Midbrain (tissue), 1 donor: ENCODE measurements at places on chromosomes 11 and 22.

GRCh38 chr11:35742707-35743454 lies 80.3 kb downstream of the TRIM44 start:
- DNase-seq = no peak

GRCh38 chr11:13384908-13385640 lies 77.9 kb downstream of the BTBD10 start:
- peak; percentile 35 for DNase-seq

GRCh38 chr11:124717786-124718651 lies 21.7 kb upstream of the NRGN start:
- no peak for DNase-seq

DNA sequence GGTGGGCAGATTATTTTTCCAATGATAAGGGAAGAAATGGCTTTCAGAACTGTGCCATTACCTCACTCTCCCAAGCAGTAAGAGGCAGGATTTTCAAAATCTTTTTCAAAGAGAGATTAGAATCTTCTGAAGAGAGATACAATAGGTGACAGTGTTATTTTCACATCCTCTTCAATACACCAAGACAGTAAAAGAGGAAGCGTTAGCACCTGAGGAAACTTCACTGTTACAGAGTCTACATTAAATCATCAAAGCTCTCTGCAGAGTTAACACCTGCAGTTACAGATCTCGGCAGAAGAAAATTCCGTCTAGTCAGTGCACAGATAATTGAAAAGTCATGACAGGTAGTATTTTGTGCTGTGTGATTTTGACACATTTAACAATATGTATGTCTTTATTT lies 144.9 kb downstream of the PGR start:
- no peak for DNase-seq

DNA sequence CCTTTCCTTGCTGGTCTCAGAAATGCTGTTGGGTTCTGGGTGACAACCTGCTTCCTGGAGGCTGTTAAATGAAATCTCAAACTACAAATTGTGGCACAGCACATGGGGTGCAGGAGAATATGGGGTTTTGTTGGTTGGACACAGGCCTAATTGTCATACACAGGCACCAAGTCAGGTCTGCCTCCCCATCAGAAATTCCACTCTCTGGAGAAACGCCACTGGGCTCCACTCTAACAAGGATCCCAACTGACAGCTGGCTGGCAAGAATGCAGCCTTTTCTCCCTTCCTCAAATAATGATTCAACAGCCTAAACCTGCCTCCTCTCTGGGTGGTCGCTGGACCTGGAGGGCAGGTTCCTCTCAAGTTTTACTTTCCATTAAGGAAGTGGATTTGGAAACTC lies 177.8 kb upstream of the NARS2 start:
- DNase-seq = no peak
